ENCODE measurements at places on chromosomes 13 and 19.
A peak's percentile ranks its signal among the peaks of the same experiment; 100 is the strongest.

DNA sequence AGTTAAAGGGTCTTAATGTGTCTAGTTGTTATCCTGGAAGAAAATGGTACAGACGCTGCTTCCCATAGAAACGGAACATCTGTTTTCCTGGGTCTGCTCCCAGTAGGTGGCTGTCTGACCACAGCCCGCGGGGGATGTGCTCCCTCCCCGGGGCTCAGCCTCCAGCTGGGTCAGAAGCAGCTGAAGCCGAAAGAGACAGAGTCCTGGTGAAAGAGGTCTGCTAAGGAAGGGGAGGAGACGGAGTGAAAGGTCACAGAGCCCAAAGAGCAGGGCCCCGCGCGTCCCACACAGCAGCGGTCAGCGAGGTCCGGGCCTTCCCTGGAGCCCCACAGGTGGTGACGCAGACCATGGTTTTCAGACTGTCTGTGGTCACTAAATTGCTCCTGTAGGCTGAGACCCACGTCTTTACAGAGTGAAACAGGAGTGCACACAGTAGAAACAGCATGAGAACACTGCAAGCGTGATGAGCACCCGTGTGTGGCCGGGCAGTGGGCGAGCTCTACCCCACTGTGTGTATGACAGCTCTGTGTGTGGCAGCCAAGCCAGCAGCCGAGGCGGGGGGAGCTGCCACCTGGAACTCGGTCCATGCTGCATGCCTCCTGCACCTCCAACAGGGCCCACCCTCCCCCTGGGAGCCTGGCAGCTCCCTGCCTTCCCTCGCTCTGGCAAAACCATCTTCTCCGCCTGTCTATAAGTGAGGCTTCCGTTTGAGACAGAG, 52.0 kb upstream of the C13orf46 start:
- ATAC-seq = peak; percentile 81

- peak; percentile 15 for ATAC-seq
These were observed 93.2 kb downstream of the STK24 start for GRCh38 chr13:98483601-98484288.

DNA sequence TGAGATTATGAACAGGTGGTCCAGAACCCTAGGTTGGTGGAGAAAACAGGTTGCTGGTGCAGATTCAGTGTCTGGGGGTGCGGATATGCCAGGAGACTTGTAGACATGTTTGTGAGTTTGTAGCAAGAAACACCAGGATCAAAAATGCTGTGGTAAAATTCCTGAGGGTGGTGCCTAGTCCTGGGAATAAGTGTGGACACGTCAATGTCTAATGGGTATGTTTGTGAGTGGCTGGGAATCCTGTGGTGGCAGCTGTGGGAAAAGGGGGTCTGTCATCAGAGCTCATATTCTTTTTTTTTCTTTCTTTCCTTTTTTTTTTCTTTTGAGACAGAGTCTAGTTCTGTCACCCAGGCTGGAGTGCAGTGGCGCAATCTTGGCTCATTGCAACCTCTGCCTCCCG, 7.2 kb downstream of the ZNF708 start:
- no peak for ATAC-seq

DNA sequence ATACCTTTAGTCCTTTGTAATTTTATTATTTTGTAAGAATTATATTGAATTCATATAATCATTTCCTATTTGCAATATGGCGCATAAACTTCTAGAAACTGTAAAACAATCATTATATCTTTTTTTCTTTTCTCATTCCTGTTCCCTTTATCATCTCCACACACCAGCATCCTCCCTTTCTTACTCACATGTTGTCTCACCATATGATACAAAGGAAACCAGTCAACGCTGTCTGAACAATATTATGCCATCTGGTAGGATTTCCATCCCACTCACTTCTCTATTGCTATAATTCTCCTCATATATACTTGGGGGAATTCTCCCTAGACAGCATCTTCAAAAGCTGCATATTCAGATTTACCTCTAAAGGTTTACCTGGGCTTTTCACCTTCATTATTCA, 389.8 kb downstream of the NDFIP2 start:
- ATAC-seq = no peak

DNA sequence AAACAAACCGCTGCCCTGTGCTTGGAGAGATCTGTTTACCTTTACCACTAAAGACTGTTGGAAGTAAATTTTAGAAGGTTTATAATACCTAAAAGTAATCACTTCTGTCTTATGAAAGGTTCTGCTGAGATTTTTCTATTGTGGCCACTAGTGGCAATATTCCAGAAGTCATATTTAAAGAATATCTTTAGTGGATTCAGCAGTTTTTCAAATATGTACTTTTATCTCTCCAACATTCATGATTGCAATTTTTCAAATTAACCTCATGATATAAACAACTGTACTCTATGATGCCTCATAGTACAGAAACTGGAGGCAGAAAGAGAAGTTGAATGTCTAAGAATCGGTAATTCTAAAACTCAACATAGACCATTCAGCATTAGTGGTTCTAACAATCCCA, 53.2 kb upstream of the USPL1 start:
- ATAC-seq = no peak

GRCh38 chr13:67231289-67232000, 1.3 kb upstream of the PCDH9 start:
- no peak for ATAC-seq

- peak; percentile 49 for ATAC-seq
These were observed 67.8 kb downstream of the RXFP2 start for GRCh38 chr13:31807090-31807541.

- no peak for ATAC-seq
These were observed 987.0 kb downstream of the DIAPH3 start for GRCh38 chr13:59176775-59177174.

DNA sequence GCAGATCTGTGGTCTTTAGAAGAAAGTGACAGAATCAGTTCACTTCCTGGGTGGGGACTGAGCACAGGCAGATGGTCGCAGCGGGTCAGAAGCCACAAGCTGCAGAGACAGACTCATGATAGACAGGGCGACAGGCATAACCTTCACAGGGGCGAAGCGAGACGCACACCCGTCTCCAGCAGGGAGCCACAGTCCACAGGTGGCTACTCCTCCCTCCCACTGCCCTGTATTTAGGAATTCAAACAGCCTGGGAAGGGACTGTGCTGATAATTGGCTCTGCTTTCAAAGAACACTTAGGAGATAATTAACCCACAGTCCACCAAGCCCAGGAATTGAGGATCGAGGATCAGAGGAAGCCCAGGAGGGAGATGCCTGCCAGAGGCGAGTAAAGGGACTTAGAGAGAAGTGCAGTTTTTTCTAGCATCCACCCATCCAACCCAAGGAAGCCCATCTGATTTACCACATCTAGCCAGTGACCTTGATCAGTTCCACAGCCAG, 23.2 kb downstream of the RFX2 start:
- ATAC-seq = no peak

- peak; percentile 96 for ATAC-seq
These were observed at the start of gene FAM98C for GRCh38 chr19:38402967-38403674. TSS of gene FAM98C (plus strand) at chr19:38403093. CDS start at chr19:38403154, 61 bp downstream.

DNA sequence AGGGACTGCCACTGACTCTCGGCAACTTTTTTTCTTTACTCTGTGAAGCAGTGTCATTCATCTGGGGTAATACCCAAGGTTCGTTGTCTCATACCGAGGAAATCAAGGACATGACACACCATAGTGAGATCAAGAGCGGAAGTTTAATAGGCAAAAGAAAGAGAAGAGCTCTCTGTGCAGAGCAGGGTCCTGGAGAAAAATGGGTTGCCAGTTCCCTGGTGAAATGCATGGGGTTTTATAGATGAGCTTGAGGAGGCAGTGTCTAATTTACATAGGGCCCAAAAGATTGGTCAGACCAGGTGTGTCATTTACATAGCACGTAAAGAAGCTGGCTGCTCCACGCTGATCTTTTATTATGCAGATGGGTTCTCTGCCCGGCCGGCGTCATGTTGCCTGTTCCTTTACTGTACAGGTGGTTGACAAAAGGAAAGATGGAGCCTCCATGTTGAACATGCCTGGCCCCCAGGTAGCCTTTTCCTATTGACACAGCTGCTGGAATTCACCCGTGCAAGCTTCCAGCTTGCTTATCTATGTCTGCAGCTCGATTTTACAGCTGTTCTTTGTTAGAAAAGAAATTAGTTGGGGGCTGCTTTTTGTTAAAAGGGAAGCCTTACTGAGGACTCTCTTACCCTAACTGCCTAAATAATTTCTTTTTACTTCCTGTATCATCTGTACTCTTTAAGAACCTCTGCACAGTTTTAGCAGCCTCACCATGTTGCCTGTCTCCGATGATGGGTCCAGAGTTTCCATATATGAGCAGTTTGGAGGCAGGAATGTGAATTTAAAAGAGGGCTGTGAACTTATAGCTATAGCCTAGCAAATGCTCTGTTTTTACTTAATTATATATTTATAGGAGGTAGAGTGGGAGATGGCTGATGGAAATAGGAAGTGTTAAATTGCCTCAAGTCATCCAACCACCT, 98.0 kb upstream of the DIAPH3 start:
- ATAC-seq = no peak

- ATAC-seq = peak; percentile 57
These were observed 453.7 kb downstream of the PCDH17 start for GRCh38 chr13:58085274-58085673.

- peak; percentile 38 for ATAC-seq
These were observed 3.4 kb downstream of the TPGS1 start for GRCh38 chr19:510606-511100.

DNA sequence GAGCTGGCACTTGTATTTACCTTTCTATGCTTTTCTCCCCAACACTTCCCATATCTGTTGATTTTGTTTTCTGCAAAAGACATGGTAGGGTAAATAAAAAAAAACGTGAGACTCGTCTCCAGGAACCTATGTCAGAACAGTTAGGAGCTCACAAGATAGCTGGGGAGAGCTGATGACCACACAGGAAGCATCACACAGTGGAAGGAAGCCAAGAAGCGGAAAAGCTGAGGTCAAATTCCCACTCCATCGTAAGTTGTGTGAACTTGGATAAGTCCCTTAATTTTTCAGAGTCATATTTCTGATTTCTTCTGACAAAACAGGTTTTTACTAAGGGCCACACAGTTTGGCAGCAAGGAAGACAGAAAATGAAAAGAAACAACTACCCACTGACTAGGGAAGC, 199.6 kb downstream of the KLF5 start:
- ATAC-seq = no peak

- ATAC-seq = no peak
These were observed 19.8 kb upstream of the SLC35E1 start for GRCh38 chr19:16591803-16592556.

GRCh38 chr13:95296326-95296925, 4.8 kb downstream of the ABCC4 start:
- ATAC-seq = no peak

- ATAC-seq = no peak
These were observed 76.6 kb downstream of the STOML3 start for GRCh38 chr13:38914070-38914469.

DNA sequence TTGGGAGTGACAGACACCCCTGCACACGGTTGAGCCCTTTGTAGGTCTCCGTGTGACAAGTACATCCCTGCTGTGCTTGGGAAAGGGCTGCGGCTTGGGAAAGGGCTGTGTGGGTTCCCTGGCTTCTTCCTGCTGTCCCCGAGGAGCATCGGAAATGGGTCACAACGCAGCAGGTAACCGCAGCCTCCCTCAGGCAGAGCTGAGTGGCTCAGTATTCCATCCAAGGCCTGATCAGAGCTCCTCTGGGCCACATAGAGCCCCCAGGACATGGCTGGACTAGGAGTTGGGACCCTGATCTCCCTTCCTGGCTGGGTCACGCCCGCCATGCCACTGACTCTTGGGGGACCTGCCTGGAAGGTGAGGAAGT, 16.3 kb downstream of the TECR start:
- no peak for ATAC-seq

GRCh38 chr13:20714161-20714560, 10.7 kb downstream of the IL17D start:
- ATAC-seq = peak; percentile 9

- ATAC-seq = no peak
These were observed 5.9 kb downstream of the STARD13 start for GRCh38 chr13:33279414-33280278.

DNA sequence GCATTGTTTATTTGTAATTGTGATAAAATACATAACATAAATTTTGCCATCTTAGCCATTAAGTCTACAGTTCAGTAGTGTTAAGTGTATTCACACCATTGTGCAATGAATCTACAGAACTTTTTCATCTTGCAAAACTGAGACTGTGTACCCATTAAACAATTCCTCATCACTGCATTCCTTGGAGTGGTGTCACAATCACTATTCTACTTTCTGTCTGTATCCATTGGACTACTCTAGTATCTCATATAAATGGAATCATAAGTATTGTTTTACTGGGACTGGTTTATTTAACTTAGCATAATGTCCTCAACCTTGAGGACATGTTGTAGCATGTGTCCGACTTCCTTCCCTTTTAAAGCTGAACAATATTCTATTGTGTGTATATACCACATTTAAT, 36.8 kb downstream of the UFM1 start:
- ATAC-seq = no peak

GRCh38 chr13:73608711-73609485, 525.3 kb downstream of the KLF12 start:
- peak; percentile 96 for ATAC-seq

- no peak for ATAC-seq
These were observed 1.8 kb upstream of the RUBCNL start for GRCh38 chr13:46388846-46389245.

DNA sequence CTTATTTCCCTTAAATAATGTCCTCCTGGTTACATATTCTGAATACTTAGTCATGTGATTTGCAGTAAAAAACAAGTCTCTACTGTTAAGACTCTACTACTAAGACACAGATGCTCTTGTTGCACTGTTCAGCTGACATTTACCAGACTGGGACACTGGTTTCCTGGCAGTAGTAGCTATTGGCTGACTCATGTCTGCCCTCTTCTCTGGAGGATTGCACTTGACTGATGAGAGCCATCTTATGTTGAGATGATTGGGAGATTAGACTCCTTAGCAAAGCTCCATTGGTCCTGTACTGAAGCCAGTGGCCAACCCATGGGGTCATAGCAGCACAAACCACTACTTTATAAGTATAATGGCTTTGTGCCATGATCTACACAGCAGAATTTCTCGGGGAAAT, 1672.6 kb upstream of the PCDH20 start:
- no peak for ATAC-seq

- peak; percentile 79 for ATAC-seq
These were observed 563 bp upstream of the TOMM40 start for GRCh38 chr19:44890366-44891015.

- ATAC-seq = no peak
These were observed 27.2 kb downstream of the WASF3 start for GRCh38 chr13:26584713-26585112.

DNA sequence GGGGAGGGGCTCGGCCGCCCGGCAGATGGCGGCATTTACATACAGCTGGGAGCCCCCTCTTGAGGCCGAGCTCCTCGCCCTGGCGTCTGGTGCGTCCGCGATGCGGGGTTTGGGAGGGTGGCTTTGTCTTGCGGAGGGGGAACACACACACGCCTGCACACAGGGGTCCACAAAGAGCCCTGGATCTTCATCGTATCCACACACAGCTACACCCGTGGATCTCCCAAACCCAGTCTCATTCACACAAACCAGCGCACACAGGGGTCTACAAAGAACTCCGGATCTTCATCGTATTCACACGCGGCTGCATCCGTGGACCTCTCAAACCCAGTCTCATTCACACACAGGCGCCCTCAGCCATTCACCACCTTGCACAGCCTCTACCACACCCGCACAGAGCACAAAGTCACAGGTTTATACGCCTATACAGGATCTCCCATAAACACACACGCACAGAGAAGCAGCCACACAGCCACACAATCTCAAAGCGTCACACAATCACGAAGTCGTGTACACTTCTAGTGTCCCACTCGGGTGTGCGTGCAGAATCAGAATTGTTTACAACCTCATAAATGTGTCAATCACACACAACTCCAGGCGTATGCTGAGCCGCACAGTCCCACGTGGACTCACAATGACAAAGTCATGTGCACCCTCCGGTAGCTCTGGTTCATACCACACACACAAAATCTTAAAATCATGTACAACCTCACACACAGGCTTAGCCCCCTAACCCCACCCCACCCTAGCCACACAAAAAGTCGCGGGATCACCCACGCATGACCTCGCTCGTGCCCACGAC, 550 bp upstream of the DLL3 start:
- peak; percentile 80 for ATAC-seq
